ENCODE measurements at places on chromosomes 13 and 19.
A peak's percentile ranks its signal among the peaks of the same experiment; 100 is the strongest.

DNA sequence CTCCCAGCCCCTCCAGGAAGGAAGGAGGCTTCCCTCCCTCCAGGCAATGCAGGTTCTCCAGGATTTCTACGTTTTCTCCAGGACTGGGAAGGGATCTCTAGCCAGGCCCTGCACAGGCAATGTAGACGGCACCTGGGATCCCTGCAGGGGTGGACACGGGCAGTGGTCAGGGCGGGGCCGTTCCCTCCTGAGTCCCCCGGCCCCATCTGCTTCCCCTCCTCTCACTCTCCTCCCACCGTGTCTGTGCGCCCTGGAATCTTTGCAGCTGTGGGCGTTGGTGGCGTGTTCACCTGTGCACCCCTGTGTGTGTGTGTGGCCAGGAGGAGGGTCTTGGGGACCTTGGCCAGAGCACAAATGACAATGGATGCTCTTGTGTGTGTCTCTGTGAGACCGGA is 10.0 kb downstream of the NRTN start:
- DNase-seq = no peak

DNA sequence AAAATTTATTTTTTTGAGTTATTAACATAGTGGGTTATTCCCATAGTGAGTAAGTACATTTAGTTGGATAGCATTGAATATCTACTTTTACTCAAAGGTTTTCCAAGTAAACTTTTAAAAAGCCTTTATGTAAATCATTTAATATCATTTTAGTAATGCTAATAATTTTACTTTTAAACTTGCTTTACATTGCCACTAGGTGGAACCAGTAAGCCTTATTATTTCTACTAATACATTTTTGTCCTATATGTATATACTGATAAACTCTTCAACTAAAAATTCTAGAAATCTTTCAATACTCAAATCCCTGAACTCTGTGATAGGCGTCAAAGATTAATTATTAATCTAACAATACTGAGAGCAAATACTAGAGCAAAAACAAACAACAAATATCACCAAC is 1709.2 kb upstream of the PCDH20 start:
- DNase-seq = peak; percentile 43

- no peak for DNase-seq
These were observed 22.2 kb downstream of the SPATA13 start for GRCh38 chr13:24182703-24183081.

DNA sequence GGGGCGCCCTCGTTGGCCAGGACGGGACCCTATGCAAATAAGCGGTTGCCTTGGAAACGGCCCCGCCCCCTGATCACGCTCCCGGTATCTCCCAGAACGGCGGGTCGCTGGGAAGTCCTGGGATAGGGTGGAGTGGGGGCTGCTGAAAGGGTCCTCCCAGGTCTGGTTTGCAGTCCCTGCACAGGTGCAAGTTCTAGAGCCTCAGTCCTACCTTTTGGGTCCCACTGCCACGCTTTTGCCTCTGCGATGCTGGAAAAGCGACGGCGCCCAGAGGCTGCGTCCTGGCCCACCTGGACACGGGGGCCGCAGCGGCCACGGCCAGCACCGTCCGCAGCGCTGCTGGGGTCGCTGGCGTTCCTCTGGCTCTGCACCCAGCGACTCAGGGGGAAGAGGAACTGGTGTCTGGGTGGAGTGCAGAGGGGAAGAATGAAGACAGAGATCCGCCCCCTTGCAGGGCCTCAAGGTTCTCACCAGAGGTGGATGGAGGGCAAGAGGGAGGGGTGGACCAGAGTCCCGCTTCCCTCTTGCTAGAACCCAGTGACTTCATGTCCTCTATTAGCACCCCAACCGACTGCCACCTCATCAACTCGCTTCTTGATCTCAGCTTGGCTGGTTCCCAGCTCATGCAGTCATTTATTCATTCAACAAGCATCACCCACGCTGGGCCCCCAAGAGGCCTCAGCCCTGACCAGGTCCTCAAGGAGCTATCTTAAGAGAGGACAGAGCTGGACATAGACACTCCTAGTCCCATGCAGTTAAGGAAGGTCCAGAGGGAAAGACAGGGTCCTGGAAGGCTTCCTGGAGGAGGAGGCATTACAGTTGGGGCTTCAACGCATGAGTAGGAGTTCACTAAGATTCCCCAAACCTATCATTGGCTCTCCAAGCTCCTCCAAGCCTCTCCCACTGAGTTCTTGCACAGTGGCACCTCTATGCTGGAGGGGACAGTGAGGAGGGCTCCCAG is at the start of gene LRRC25:
LRRC25 (minus strand) TSS at position 381 of the 961 bp plus-strand sequence. CDS start 659 bp downstream, outside the sequence.
- DNase-seq = peak; percentile 66

- no peak for DNase-seq
These were observed 397.2 kb downstream of the SLITRK1 start for GRCh38 chr13:83485101-83485500.

GRCh38 chr13:46296921-46297320 is 85.2 kb downstream of the LRRC63 start:
- no peak for DNase-seq

DNA sequence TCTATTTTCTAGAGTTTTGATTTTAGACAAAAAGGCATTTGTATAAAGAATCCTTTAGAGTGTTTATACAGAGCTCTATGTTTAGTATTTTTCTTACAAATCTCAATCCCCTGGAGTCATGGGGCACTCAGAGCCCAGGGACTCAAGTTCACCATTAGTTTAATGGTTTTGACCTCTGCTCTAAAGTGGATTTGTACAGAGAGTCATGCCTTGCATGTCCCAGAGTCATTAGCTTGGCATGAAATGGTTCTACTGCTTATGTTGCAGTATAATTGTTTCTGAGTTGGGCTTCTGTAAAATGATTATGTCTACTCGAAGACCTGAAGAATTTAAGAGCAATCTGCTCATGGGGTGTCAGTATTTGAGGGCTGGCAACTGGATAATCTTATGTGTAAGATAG is 406.2 kb downstream of the DLEU7 start:
- DNase-seq = no peak

- DNase-seq = no peak
These were observed 22.7 kb upstream of the POP4 start for GRCh38 chr19:29583196-29583999.

DNA sequence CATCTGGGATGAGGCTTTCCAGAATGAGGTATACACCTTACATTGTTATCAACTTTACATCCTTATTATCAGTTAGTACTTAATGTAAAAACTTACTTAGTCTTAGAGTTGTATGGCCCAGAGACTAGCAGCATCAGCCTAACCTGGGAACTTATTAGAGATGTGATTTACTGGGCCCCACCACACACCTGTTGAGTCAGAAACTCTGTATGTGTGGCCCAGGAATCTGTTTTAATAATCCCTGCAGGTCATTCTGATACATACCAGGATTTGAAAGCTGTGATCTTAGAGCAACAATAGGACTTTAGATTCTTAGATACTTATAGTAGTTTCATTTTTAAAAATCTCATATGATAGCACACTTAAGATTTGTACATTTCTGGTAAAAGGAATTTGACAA is 17.4 kb downstream of the FNDC3A start:
- DNase-seq = no peak

DNA sequence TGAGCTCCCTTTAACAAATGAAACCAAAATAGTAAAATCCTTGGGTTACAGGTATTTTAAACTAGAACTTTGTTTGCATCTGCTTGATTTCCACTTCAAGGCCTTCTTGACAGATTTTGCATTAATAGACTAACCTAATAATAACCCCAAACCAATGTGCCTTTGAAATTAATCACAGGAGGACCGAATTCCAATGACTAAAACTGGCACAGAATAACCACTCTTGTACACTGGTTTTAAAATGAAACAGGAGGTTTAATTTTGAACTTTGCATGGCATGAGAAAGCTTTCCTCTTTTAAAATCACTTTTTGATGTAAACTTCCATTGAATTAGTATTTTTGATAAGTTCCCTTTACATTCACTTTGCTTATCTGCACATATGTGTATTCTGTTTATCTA is 269.6 kb downstream of the SLITRK5 start:
- DNase-seq = no peak

GRCh38 chr13:37366044-37366770 is 232.4 kb downstream of the POSTN start:
- no peak for DNase-seq

DNA sequence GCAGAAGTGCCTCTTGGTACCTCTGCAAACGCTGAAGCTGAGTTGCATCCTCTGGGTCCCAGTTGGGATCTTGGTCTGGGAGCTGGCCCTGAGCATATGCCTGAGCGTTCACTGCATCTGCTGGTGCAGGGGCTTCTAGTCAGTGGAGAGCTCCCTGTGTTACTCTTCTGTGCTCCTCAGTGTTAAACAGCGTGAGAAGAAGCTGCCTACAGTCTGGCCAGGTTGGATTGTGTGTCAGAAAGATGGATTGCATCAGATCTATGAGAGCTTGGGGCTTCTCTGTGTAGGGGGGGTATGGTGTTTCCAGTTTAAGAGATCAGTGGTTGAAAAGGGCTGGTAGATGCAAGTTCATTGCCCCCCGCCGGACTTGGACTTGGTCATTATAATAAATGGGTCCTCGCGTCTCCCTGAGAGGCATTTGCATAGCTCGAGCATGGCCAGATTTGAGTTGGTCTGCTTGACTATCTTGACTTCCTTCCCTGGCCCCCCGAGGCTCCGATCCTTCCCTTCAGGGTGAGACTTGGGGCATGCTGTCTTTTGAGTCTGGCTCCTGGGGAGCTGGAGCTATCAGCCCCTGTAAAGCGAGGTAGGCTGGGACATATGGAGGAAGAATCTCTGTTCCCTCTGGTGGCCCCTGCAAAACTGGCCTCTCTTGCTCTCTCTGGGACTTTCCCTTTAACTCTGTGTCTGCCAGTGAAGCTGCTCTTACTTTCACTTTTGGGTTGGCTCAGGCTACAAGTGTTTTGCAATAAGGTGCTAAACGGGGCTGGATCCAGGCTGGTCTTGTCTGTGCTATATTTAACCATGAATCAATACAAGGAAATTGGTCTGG is 52.9 kb downstream of the OR10H4 start:
- DNase-seq = peak; percentile 79

- no peak for DNase-seq
These were observed 310.8 kb upstream of the KLF12 start for GRCh38 chr13:74444864-74445479.

- no peak for DNase-seq
These were observed 518.0 kb upstream of the SGCG start for GRCh38 chr13:22662771-22663170.

DNA sequence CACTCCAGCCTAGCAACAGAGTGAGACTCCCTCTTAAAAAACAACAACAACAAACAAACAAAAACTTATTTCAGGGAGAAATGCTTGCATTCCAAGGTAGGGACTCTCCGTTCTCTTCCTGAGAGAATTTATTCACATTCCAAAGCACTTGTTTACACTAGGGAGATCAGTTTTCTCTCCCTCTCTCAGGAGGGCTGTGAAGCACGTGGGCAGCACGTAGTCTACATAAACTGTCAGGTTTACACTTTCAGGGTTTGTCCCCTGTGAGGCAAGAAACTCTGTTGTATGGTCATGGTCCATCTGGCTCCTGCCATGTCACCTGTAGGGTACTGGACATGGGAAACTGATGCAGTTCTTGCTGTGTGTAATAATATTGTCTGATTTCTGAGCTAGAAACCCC is 31.6 kb downstream of the WDR87 start:
- no peak for DNase-seq

DNA sequence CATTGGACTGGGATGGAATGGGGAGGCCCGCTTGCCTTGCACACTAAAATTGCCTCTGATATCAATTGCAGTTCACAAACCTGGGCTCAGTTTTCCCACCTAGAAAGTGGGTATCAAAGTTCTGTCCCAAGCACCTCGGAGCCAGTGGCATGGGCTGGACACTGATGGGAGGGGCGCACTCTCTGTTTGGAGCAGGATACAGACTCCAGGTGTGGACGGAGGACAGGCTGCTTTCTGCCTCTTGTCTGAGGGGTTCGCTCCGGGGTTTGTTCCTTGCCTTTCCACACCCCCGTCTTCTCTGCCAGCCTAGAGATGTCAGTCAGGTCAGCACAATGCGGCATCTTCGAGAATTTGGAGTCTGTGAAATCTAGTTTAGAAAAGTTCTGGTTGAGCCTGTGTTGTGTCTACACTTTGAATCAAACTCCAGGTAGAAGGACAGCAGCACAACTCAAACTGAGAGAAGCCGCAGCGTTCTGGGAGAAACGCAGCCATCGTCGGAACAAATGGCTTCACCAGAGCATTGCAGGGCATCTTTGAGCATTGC is 141.9 kb downstream of the TEX29 start:
- DNase-seq = no peak

- peak; percentile 41 for DNase-seq
These were observed 55.4 kb downstream of the INTS6 start for GRCh38 chr13:51397262-51397941.

DNA sequence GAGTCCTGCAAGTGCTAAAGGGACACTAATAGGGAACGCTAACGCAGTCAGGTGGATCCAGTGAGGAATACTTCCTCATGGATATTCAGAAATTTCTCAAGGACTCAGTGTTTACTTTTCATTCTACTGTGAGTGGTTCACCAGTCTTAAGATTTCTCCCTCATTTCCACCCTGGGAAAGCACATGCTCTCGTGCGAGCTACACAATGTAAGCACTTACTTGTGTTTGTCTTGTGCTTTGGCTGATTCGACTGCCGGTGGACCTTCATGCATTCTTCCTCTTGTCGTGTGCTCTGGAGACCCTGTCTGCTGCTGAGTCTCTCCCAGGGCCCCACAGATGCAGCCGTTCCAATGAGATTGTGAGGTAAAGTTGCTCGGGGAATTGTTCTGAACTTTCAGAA is 180.1 kb downstream of the NUFIP1 start:
- peak; percentile 49 for DNase-seq

DNA sequence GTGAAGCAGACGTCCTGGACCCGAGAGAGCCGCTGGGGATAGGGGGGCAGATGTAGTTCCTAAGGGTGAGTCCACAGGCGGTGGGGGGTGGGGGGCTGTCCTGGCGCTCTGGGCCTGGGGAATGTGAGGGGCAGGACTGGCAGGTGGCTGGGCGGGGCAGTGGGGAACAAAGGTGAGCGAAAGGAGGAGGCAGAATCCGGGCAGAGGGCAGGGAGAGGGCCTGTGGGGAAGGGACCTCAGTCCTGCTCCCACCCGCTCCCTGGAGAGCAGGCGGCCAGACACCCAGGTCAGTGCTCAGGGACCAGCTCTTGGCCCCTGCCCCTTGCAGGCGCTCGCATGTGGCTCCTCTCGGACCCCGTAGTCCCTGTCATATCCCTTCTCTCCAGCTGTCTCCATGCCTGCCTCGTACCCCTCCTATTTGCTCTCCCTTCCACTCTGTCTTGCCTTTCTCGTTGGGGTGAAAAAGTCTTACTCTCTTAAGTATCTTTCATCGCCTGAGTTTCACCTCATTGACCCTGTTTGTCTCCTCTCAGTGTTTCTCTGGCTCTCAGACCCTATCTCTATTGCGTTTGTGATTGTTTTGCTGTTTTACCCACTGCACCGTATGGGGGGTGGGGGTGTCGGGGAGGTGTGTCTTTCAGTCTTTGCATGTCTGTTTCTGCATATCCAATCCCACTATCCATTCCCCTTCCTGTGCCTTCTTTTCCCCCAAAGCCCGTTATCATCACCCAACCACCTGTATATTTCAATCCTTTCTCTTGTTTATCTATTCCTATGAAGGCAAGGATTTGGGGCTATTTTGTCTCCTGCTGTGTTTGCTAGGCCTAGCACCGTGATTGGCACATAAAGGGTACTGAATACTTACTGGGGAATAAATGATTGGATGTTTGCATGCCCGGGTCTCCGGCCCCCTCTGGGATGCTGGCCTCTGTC is 5.8 kb downstream of the SPHK2 start:
- no peak for DNase-seq

GRCh38 chr19:536881-537404 is 5.4 kb downstream of the CDC34 start:
- DNase-seq = no peak

- no peak for DNase-seq
These were observed 10.5 kb downstream of the SMIM24 start for GRCh38 chr19:3469638-3470499.

Measured in stomach (tissue), 19 donors.